ENCODE measurements at places on chromosomes 2 and 18.

- DNase-seq = no peak
Observed at GRCh38 chr2:169329688-169330554, 32.4 kb downstream of the LRP2 start.

DNA sequence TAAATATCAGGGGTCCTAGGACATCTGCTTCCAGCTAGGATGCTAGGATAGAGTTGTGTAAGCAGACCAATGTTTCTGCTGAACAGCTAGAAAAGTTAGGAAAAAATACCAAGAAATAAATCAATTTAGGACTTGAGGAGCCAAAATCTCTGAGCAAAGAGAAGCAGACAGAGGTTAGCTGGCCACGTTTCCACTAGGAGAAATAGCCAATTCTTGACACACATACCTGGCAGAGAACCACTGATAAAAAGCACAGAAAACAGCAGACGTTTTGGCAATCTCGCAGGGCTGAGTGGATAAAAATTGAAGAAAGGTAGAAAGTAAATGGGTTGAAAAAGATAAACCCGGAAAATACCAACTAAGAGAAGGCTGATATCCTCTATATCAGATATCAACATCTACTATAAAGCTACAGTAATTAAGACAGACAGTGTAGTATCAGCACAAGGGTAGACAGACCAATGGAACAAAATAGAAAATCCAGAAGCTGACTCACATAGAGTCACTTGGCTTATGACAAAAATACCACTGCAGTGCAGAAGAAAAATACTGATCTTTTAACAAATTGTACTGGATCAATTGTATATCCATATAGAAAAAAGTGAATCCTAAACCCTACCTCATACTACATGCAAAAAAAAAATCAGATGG is 306.1 kb upstream of the KLHL29 start:
- no peak for DNase-seq

DNA sequence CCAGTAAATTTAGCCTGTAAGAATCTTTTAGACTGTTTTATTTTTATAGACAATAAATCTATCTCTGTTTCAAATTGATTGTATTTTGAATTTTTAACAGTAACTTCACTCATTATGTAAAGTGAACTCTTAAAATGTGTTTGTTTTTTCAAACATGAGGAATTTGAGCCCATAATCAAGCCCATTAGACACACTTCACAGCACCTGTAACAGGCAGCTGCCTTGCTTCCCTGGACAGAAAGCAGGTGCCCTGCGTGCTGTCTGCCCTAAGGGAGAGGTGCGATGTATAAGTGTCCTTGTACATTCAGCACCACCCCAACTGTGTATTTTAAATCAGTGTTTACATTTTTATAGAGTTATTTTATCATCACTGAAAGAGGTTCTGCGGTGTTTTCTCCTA is 186.5 kb upstream of the TPO start:
- DNase-seq = no peak

GRCh38 chr18:295756-296490 is 28.1 kb upstream of the THOC1 start:
- no peak for DNase-seq

DNA sequence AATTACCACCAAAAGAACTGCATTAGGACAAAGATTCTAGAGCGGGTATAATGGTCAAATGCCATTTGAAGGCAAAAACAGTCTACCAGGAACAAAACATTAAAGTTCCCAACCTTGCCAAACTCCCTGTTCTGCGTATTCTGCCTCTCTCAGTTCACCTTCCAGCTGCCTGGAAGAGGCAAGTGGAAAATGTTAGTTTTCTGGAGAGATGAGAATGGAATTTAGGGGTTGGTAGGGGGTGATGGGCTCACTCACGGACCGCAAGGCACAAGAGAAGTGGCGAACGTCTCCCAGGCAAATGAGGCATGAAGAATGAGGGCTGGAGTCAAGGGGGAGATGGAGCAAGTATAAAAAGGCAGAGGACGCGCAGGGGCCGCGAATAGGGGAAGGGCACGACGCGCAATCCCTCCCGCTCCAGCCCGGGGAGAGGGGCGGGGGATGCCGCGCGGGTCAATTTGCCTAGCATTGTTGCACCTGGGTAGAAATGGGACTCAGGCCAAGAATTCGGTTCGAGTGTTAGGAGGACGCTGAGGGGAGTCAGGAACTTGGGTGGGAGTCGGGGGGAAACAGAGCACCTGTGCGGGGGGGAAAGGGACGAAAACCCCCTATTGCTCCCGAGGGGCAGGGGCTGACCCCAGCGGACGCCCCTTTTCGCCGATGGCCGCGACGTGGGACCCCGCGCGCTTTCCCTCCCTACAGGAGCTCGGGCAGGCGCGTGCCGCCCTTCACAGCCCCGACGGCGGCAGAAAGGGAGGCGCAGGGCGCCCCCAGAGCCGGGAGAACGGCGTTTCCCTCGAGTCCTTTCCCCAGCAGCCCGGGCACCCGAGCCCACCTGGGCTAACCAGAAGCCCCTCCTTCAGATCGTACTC is 573 bp downstream of the PAIP2B start:
- DNase-seq = peak; percentile 90

DNA sequence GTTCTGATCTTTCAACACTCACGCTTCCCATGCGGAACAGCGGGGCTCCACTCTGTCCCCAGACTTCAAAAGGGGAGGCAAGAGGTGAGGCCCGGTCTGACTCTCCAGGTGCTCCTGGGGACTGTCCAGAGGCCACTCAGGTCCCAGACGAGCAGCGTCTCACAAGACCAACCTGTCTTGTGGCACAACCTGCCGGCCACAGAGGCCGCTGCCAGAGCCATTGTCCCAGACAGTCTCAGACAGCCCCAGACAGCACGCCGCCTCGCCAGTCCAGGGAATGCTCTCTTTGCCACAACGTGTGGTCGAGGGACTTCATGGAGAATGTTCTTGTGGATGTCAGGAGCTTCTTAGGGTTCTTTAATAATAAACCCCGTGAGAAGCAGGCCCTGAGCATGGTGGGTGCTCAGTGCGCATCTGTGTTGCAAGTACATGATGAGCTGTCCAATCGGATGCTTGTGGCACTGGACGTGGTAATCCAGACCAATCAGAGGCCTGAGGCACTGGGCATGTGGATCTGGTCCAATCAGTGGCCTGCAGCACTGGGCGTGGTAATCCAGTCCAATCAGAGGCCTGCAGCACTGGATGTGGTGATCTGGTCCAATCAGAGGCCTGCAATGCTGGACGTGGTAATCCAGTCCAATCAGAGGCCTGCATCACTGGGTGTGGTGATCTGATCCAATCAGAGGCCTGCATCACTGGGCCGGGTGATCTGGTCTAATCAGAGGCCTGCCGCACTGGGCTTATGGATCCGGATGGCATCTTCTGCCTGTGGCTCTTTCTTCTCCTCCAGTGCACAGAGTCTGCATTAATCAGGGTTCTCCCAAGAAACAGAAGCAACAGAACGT is 76.4 kb downstream of the TMEM18 start:
- DNase-seq = no peak

Data from upper lobe of left lung (tissue), 6 donors.